ENCODE measurements at places on chromosomes 6 and 20.

GRCh38 chr6:37054171-37054570 lies 48.7 kb downstream of the FGD2 start:
- DNase-seq = no peak

DNA sequence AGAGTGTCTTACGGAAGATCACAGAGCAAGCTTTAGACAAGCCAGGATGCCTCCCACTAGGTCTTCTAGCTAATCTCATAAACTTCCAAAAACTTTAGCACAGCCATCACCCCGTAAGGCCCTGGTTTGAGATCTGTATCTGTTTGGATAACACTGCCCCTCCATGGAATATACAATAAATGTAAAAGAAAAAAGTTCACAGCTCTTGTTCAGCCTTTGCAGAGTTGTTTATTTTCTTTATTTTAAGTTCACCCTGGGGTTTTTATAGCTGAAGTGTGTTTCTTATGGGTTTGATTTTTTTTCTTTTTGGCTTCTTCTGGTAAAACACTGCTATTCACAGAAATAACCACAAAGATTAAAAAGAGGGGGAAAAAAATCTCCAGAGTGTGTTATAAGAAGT lies 125.6 kb downstream of the EYA2 start:
- DNase-seq = no peak

DNA sequence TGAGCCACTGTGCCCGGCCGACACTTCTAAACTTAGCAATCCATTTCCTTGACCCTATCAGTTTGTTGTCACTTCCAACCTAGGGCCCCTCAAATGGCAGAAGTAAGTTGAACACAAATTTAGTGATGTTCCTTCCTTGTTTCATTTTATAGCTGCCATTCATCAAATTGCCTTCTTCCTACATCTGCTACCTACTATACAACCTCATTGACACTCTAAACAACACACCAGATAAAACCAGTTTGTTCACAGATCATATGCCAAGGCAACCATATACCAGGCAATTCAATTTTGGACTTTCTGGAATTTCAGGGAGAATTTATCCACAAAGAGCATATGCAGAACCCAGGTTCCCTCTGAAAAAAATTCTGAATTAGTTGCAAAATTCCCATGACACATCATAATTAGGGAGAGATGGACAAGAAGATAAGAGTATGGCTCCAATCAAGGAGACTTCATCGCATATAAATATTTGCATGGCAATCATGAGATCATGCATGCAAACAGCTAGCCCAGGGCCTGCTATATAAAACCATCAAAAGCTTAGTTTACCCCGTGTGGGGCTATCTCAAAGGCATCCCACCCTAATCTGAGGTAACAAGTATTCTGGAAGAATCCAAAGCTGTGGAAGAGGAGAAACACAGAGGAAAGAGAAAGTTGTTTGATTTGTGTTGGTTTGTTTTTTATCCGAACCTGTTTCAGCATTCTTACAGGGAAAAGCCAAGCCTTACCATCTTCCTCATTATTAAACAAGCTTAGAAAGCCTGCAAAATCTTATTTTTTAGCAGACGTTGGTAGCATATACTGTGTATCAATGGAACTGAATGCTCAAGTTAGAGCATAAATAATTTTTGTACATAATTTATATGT lies 132.8 kb upstream of the TNFAIP3 start:
- no peak for DNase-seq

- no peak for DNase-seq
Measured at GRCh38 chr6:170025341-170025911, 265.5 kb downstream of the DLL1 start.

GRCh38 chr20:33897313-33897912 lies 86.3 kb downstream of the CHMP4B start:
- DNase-seq = no peak

DNA sequence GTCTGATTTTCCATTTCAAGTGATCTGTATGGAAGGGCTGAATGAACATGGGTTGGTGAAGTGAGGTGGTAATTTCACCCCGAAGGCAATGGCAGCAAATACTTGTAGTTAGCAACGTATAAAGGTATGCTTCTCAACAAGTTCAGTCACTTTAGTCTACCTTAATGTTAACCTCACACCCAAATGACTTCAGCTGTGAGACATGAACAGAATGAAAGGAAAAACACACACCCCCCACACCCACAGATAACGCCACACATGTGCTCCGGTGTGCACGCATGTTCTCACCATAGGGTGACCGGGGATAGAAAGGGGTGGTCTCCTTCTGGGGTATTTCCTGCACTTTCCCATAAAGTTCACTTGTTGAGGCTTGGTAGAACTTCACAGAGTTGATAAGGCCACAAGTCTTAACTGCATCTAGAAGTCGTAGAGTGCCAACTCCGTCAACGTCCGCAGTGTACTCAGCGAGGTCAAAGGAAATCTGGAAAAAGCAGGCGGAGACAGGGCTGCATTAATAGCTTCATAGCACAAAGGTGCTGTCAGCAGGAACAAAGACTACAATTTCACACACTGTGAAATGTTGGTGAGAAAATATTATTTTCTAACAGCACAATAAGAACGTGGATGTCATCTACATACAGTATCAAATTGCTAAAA lies 284.8 kb downstream of the GMDS start:
- no peak for DNase-seq

- no peak for DNase-seq
Measured at GRCh38 chr6:153729189-153729588, 309.9 kb upstream of the OPRM1 start.
